ENCODE measurements at places on chromosomes 4 and X.

DNA sequence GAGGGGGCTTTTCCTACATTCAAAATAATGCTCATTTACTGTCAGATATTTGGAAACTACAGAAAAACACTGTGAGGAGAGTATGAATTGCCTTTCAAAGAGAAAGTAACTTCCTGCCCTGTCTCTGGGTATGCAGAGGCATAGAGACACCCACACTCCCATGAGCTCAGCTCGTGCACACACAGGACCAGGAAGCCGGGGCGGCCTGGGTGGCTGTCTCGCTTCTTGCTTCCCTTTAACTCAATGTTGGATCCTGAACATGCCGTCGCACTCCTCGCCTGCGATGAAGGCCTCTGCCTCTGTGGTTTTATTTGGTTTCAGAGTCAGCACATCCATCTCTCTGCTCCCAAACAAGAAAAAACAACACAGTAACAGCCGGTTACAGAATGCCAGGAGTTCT lies 40.1 kb upstream of the GPR78 start:
- no peak for DNase-seq

DNA sequence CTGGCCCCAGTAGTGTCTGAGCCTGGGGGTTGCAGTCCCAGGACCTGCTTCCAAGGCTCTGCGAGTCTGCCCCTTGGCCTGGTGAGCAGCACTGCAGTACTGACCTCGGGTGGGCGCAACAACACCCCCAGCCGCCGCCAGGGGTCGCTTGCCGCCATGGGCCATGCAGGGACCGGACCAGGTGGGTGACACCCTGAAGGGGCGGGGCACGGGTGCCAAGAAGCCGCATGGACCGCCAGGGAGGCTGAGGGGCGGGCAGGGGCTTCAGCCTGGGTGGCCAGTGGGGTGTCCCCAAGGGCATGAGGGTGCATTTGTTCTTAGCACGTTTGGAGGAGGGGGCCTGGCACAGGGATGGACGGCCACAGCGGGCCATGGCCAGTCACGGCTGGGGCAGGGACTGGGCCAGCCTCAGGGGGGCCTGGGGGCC lies 25.0 kb downstream of the TACC3 start:
- peak; percentile 72 for DNase-seq

DNA sequence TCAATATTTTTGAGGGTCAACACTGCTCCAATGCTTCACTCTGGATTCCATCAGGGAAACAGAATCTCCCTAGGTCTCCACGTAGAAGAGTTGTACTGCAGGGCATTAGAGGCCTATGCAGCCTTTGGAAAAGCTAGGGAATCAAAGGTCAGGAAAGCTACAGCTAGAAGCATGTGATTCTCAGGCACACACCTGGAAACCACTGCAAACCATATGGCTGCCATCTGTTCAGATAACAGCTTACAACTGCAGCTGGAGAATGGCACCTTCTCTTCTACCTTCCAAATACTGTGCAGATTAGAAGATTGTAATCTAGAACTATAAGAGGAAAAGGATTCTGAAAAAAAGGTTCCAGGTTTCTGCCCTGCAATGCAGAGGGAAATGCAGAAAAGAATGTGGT lies 60.6 kb downstream of the BTC start:
- DNase-seq: no peak

DNA sequence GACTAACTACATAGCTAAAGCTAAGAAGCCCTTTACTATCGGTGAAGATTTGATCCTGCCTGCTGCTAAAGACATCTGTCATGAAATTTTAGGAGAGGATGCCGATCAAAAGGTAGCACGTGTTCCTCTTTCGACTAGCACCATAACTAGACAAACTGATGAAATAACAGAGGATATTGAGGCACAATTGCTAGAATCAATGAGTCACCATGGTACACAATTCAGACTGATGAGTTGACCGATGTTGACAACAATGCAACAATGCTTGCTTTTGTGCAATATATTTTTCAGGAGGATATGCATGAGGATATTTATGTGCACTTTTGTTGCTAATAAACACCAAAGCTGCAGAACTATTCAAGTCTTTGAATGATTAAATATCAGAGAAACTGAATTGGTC lies 24.3 kb downstream of the TBCK start:
- no peak for DNase-seq

DNA sequence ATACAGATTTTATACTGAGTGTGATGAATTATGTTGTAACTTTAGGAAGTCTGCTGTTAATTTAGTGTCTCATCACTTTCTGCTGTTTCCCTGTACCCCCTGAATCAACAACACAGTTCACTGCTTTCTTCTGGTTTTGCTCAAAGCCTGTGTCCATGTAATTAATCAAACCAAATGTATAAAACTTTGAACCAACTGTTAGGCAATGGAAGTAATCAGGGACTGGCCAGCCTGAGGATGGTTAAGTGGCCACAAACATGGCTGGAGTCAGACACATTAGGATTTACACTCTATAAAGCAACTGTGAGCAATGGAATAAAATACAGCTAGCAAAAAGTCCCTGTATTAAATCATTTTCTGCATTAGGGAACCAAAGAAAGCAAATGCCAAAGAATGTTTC lies 42.6 kb downstream of the CXCL1 start:
- DNase-seq: no peak

DNA sequence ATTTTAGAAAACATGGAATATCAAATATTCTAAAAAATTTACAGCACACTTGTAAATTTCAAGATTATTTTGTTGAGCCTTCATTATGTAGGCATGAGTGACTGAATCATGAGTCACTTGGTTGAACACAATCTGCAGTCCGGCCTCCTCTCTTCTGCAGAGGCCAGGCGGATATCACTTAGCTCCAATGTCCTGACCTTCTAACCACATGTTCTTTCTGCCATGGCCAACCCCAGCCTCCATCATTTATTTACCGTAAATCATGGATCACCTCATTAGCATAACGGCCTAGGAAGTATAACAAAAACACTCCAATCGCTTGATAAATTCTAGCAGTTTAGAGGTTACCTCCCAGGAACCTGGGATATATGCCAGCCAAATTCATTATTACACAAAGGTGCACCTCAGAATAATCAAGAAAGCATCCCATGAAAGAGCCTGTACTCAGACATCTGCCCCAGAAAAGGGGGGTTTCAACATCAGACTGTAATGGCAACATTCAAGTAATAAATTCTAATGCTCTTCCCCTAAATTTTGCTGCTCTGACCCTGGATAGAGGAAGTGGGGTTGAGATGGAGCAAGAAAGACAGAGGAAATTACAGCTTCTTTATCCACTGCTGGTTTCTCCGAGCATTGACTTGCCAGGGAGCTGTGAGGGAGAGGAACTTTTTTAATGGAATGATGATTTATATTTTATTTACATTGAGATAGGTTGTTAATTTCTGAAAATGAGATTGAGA lies 2153.6 kb upstream of the AGA start:
- no peak for DNase-seq

- no peak for DNase-seq
Measured at GRCh38 chrX:118730500-118731247, 3.3 kb downstream of the IL13RA1 start.

DNA sequence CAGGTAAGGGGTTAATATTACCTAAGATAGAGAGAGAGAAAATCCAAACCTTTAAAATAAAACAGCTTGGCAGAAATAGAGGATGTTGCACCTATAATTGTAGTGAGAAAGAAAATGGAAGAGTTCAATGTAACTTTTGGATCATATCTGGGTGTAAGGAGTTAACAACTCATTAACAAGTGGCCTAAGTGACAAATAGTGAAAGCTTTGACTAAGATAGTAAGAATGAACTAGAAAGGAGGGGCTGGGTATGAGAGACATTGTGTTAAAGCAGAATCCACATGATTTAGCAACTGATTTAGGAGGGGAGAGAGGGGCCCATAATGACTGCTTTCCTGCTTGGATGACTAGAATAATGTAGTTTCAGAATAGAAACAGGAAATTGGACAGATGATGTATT lies 761.0 kb downstream of the IL1RAPL1 start:
- DNase-seq: no peak

DNA sequence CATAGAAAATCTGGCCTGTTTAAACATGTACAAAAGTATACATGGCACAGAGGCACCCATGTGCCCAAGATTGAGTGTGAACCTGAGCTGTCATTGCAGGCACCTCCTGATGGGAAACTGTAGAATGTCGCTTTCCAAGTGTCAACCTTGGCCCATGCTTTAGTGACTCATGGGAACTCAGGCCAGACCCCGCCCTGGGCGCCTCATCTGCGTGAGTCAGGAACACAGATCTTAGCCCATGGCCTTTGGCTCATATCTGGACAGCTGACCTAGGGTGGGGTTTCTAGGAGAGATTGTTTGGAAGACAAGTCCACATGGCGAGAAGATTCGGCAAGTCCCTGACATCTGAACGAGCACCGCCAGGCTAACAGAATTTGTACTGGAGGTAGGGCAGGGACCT lies 50.0 kb downstream of the CYTL1 start:
- DNase-seq: no peak

- DNase-seq: no peak
Measured at GRCh38 chr4:98838977-98839618, 89.8 kb downstream of the EIF4E start.

GRCh38 chr4:153008578-153009199 lies 72.6 kb downstream of the FHDC1 start:
- DNase-seq: no peak

DNA sequence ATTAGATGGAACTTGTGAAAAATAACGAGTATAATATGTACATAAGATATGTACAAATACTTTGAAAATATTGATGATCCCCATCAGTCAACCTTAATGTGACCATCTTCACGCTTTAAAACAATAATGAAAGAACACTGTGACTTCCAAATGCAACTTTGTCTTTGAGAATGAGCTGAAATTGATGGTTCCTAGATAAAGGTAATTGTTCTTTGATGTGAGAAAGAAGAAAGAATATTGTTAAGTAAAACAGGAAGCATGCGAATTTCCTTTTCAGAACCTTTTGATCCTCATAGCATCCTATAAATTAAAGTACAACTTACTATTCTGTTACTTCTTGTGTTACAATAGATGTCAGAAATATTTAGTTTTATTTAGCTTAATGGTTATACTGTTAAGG lies 22.2 kb downstream of the IL2 start:
- DNase-seq: no peak

GRCh38 chr4:181684310-181684709 lies 558.9 kb upstream of the TENM3 start:
- no peak for DNase-seq

DNA sequence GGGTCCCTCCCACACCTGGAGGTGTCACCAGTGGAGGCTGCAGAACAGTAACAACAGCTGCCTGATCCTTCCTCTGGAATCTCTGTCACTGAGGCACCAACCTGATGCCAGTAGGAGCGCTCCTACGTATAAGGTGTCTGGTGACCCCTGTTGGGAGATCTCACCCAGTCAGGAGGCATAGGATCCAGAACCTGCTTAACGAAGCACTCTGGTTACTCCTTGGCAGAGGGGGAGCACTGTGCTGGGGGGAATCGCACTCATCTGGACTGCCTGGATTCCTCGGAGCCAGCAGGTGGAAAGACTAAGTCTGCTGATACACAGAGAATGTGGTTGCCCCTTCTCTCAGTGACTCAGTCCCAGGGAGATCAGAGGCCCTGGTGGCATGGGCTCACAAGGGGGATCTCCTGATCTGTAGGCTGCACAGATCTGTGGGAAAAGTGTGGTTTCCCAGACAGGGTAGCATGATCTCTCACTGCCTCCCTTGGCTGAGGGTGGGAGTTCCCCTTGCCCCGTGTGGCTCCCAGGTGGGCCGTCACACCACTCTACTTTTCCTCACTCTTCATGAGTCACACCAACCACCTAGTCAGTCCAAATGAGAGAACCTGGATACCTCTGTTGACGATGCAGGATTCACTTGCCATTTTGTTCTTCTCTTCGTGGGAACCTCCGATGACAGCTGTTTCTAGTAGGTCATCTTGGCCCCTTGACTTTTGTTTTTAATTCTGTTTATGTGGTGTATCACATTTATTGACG lies 305.9 kb downstream of the IDS start:
- no peak for DNase-seq

DNA sequence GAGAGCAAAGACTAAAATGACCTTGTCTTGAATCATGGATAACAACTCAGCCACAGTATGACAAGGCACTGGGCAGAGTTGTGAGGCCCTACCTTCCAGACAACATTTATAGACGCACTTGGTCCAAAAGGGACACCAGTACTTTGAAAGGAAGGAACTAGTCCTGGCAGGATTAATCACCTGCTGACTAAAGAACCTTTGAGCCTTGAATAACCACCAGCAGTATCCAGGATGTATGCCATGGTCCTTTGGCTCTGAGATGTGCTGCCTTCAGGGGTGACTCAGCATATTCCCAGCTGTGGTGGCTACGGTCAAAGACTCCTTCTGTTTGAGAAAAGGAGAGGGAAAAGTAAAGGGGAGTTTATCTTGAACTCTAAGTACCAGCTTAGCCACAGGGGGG lies 118.1 kb upstream of the PRR32 start:
- no peak for DNase-seq

- DNase-seq: no peak
Measured at GRCh38 chr4:156581282-156582063, 390.1 kb downstream of the PDGFC start.

GRCh38 chr4:156832886-156833285 lies 138.7 kb downstream of the PDGFC start:
- no peak for DNase-seq

- DNase-seq: no peak
Measured at GRCh38 chrX:28022371-28022770, 41.1 kb upstream of the DCAF8L1 start.

DNA sequence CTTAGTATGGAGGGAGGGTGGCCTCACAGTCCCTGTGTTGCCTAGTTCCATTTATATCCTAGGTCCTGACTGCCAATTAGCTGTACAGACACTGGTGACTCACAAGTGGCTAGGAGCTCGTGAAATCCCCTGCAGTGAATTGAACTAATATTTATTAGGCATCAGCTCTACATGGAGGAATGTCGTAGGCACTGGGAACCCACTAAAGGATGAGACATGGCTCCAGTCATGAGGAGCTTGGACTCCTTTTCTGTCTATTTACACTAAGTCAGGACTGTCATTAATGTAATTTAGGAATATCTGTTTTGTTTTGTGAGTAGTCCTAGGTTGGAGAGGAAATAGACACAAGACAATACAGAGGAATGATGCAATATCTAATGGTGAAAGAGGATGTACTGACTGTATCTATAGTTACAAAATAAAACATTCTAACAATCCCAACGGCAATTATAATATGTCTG lies 67.7 kb downstream of the MID1IP1 start:
- DNase-seq: no peak

- DNase-seq: no peak
Measured at GRCh38 chr4:179372242-179372641, 1930.0 kb upstream of the AGA start.

DNA sequence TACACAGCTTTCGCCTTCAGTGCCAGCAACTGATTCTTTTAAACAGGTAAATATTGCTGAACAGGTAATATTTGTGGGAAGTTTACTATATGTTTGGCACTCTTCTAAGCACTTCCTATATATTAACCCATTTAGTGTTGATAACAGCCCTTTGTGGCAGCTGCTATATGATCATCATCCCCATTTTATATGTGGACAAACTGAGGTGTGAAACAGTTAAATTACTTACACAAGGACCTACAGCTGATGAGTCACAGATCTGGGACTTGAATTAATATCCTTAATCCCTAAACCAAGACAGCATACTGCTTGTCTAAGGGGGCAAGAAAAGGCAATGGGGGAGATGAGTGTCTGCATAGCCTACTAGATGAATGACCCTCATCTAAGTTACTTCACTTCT lies 2.9 kb downstream of the SMIM20 start:
- no peak for DNase-seq
